Glomerular endothelial cell (primary cell): ENCODE measurements at places on chromosomes 5 and 9. TPM values are rescaled to one million over a fixed set of nuclear protein-coding genes. Genes with fewer than 3 reads are reported as not detected.

The MSMP gene
- total RNA-seq, result 1.6 and 7.9 TPM in 2 replicates

The LIX1 gene
- total RNA-seq, result not detected in 2 replicates

The AIF1L gene
- total RNA-seq, result 3.1 and 6.4 TPM in 2 replicates

The ANKRD34B gene
- 0.05 and 0.06 TPM in 2 replicates for total RNA-seq

DNA sequence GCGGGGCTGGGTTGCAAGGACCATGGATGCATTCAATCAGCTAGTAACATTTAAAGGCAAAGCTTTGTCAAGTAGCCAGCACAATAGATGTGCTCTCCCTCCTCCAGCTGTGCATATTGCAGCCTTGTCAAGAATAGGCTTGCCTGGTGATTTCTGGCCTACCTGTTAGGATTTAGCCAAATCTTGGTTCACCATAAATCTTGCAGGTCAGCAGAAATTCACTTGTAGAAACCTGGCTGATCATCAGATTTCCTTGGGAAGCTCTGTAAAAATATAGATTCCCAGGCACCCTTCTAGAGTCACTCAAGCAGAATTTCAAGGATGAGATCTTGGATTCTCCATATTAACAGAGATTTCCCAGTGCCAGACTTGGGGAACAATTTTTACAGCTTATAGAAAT, 152.2 kb upstream of the SLC12A2 start:
- DNase-seq, result no peak

DNA sequence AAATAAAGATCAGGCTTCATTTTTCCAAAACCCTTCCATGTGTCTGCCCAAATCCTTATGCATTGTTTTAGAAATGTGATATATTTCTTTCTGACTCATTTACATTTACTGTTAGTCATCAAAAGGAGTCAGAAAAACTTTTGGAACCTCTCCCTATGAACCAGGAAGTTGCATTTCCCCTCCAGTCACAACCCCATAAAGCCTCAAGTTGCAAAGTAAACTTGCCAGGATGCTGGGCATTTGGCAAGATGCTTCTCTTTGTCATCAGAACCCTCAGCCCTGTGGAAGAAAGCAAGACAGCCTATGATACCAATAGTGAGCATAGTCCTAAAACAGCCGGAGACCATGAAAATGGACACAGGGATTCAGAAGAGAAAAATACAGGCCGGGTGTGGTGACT, 84.2 kb downstream of the MUSK start:
- DNase-seq, result peak; percentile 73

DNA sequence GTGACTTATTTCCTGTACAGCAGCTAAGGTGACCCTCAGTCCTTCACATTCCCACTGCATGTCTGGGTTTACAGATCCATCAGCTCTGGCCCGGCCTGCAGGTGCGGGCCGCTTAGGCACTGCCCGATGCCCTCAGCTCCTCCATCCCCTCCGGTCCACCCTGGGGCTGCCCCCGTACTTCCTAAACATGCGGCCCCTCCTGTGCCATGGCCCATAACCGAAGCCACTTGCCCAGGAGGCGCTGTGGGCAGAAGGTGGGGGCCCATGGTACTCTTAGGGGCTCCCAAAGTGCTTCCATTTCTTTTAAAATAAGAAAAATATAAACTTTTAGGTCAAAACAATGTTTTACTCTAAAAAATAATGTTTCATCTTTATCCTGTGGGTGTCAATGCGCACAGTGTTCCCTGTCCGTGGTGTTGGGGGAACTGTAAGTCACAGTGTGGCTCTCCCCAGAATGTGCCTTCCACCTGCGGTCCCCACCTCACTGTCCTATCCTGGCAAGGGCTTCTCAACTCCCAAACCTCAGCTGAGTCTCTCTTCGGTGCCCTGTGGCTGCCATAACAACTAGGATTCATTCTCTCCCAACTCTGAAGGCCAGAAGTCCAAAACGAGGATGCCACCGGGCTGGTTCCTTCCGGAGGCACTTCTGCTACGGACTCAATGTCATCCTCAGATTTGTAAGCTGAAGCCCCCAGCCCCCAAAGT, 132.7 kb upstream of the LPCAT1 start:
- no peak for DNase-seq

GRCh38 chr9:128081056-128081455, 13.0 kb downstream of the SLC25A25 start:
- no peak for DNase-seq

DNA sequence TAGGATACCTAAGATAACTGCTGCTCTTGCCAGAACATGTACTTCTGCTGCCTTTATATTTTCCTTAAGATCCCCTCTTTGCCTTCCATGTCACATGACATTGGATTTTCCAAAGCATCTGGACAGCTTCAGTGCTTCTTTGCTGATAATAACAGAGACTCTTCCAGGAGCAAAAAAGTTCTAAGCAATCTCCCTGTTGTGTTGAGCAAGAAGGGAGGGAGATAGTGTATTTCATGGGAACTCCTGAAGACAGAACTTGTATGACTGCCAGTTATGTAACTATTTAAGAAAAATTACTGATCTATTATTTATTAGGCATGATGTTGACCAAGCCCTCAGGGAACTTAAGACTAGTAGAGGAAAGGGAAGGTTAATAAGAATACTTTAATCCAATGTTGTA, 454.7 kb downstream of the SPATA31D1 start:
- DNase-seq, result no peak

DNA sequence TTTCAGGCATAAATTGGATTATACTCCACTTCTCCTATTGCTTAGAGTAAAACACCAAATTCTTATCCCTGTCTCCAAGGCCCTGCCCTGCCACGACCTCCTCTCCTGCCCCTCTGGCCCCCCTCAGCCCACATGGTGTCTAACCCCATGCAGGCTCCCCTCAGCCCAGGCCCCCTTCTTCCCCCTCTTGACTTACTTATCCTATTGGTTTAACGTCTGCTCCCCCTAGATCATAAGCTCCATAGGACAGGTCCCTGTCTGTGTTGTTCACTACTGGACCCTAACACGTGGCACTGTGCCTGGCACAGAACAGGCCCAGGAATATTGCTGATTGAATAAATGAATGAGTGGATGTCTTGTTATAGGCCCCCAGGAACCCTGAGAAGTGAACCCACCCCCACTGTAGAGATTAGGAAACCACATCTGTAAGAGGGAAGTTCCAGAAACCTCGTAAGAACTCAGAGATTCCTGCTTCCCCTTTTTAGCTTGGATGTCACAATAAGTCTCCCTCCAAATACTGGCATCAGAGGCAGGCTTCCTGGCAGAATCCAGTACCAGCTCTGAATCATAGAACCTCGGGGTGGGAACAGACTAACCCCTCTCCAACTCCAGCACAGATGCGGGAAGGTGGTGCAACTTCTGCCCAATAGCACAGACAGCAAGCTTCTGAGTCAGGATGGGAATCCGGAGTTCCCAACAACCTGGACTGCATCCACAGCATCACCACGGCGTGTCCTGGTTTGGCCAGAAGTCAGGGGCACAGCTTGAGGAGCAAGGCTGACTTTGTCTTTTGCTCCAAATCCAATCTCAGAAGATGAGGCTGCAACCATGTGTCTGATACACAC, 31.5 kb downstream of the HRH2 start:
- no peak for DNase-seq

DNA sequence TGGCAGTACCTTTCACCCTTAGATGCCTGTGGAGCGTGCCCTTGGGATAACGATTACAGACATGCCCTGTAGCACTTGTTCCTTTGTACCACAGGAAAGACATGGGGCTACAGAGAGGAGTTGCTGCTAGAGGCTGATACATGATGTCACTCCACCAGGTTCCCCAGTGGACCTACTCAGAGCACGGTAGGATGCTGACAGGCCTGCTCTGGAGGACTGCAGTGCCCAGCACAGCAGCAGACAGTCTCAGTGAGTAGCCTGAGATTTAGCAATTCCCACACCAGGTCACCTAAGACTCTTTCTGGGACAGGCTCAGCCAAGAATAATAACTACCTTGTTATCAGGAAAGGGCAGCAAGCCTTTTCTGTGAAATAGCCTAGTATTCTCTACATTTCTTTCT, 28.8 kb downstream of the PDE4D start:
- DNase-seq, result no peak

- DNase-seq, result no peak
Measured at GRCh38 chr9:78939311-78940065, 632.3 kb upstream of the TLE4 start.
